ENCODE measurements at places on chromosomes 3 and 15.

- DNase-seq = no peak
Measured at GRCh38 chr15:37093480-37094332, 6.6 kb downstream of the MEIS2 start.

- DNase-seq = no peak
Measured at GRCh38 chr3:55406696-55407425, 80.2 kb downstream of the WNT5A start.

- no peak for DNase-seq
Measured at GRCh38 chr3:45035441-45036301, 9.6 kb downstream of the CLEC3B start.

DNA sequence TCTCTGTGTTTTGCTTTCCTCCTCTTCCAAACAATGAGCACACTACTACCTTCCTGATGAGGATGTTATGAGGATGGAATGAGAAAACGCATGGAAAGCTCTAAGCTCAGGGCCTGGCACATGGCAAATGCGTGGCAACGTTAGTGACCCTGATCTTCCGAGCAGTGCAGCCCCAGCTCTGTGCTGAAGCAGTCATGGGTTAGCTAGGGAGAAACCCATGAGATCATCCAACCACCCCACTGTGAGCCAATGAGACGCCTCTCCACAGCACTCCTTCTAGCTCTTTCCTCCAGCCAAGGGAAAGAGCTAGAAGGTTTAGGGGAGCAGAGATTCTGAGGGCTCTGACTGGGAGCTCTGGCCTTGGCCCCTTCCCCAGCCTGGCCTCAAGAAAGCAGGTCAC lies 4.5 kb downstream of the CPN2 start:
- no peak for DNase-seq

DNA sequence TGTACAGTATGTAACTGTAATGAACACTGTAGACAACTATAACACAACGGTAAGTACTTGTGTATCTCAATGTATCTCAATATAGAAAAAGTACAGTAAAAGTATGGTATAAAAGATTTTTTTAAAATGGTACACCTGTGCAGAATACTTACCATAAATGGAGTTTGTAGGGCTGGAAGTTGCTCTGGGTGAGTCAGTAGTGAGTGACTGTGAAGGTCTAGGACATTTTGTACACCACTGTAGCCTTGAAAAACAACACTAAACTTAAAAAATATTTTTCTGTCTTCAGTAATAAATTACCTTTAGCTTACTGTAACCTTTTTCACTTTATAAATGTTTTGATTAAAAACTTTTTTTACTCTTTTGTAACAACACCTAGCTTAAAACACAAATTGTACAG lies 142.9 kb downstream of the ATG7 start:
- no peak for DNase-seq

DNA sequence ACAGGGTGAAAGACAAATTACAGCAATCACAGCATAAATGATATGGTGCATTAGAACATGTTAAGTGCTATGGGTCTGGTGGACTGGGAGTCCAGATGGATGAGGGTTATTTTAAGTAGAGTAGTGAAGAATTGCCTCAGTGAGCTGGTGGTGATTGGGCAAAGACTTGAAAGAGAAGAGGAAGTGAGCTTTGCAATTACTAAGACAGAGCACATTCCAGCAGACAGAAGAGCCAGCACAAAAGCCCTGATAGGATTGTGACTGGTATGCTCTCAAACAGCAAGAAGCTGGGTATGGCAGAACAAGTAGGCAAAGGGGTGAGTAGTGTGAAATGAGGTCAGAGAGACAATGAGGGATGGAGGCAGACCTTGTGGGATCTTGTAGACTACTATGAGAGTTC lies 2.1 kb upstream of the ACKR4 start:
- no peak for DNase-seq
